Anterior cingulate cortex (tissue), 58 donors: ENCODE measurements at places on chromosomes 4 and X.

DNA sequence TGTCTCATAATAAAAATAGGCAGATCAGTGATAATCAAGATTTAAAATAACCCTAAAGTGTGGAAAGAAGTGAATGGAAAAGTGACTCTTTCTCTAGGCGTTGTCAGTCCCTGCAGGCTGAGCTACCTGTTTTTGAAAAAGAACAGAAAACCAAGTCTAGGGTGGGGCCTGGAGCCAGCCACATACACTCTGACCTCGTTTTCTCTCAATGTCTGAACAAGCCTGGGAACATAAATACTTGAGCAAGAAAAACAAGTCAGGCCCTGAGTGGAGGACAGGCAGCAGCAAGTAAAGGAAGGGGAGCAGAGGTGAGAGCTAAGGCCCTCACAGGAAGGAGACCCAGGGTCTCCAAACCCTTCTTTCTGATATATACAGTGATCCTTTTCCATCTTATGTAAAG, 91.7 kb upstream of the HPF1 start:
- DNase-seq, result no peak

DNA sequence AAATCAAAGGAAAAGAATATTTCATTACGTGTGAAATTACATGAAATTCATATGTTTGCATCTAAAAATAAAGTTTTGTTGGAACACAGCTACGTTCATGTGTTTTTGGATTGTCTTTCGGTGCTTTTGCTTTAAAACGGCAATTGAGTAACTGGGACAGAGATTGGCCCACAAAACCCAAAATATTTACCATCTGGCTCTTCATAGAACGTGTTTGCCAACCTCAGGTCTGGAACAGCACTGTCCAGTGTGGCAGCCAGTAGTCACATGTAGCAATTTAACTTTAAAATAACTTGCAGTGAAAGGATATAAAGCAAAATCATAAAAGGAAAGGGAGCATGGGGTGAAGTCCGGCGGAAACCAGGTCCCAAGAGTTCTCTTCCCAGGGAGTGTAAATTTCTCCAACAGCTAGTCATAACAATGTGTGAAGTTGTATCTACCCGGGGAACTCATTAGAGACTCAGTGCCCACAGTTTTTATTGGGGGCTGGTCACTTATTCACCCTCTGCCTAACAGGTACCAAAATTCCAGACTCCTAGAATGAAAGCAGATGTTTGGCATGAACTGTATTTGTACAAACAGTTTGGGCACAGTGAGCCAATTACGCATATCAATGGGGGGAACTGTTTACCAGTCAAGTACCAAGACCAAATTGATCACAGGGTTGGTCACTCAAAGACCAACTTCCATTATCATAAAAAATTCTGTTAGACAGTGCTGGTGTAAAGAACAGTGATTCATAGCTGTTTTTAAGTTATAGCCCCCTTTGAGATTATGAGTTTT, 10.3 kb downstream of the OCIAD1 start:
- no peak for DNase-seq

DNA sequence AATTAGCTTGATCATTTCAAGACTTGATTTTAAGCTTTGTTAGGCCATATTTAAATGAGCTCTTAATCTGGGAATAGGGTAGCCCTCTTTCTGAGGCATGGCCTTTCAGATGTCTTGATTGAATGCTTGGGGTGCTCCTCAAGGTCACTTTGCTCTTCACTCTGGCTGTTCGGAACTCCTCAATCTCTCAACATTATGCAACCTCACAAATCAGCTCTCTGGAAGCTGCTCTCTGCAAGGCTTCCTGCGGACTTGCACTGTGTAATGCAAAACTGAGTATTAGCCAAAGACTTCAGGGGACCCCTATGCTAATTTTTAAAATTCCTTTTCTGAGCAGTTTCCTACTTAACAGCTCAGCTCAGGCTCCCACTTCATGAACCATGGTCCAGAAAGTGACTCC, 398.3 kb downstream of the PRDM5 start:
- no peak for DNase-seq

GRCh38 chr4:183760326-183760725, 101.2 kb downstream of the TRAPPC11 start:
- no peak for DNase-seq

DNA sequence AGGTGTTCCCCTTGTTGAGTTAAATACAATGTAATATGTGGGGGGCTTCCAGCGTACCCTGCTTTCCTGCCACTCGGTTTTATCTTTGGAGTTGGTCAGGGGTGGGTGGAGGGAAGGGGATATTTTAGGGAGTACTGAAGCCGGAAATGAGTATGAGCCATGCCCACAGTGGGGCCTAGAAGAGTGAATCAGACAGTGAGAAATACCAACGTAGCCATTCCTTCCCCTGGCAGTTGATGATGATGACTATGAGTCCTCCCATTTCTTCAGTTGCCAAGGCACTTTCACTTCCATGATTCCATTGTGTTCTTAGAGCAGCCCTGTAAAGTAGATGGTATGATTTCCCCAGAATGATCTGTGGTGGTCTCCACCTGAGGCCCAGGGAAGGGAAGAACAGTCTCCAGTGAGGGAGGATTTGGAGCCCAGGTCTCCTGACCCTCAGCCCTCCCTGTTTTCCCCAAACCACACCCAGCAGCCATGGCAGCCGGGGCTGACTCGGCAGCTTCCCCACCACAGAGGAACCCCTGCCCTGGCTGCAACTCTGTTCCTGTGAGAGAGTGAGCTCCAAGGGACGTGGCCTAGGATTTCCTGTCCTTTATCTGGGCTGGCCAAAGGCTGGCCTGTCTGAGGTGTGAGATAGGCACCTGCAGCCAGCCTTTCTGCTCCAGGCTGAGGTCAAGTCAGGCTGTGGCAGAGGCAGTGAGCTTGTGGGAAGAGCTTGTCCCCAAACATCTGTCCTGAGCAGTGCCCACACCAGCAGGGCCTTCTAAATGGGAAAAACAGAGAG, 52.7 kb downstream of the STARD8 start:
- no peak for DNase-seq

GRCh38 chr4:109432696-109433095, 919 bp upstream of the SEC24B start:
- DNase-seq, result no peak

DNA sequence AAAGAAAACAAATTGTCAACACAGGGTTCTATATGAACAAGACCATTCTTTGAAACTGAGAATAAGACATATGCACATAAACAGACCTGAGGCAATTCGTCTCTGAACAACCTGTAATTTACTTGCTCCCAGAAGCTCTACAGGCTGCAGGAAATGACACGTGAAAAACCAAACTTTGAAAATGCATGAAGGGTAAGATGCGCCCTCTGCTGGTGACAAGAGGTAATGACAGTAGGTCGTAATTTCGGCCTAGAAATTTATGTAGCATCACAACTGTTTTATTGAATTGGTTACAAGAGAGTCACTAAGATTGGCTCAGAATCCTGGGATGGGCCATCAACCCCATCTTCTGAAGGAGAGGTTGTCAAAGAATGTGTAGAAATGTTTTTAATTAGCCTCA, 276.5 kb downstream of the PPP4R3C start:
- no peak for DNase-seq

GRCh38 chr4:182221987-182222386, 21.2 kb upstream of the TENM3 start:
- no peak for DNase-seq

- no peak for DNase-seq
These were observed 430.8 kb downstream of the ARHGAP24 start for GRCh38 chr4:85905761-85906160.

GRCh38 chr4:1236103-1236641, 12.8 kb downstream of the CTBP1 start:
- DNase-seq, result no peak

- DNase-seq, result no peak
These were observed 53.6 kb downstream of the PCDH19 start for GRCh38 chrX:100356351-100356896.

DNA sequence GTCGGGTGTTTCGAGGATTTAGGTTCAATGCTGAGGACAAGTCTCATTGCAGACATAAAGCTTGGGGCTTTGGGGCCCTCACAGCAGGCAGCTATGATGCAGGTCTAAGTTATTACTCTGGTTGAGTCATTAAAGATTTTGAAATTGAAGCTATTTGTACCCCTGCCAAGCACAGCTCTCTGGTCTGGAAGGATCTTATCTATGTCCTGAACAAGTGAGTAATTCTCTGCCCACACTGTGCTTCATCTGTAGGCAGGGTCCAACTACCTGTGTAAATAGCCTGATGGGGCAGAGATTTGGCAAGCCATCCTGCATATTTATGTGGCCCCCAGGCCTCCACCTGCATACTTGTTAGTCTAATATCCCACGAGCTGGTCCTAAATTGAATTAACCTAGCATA, 41.4 kb upstream of the MAGEA4 start:
- DNase-seq, result no peak

GRCh38 chrX:52574416-52575275, 57.8 kb upstream of the XAGE1B start:
- DNase-seq, result no peak

- no peak for DNase-seq
These were observed 27.8 kb downstream of the DIPK2B start for GRCh38 chrX:45172890-45173289.

DNA sequence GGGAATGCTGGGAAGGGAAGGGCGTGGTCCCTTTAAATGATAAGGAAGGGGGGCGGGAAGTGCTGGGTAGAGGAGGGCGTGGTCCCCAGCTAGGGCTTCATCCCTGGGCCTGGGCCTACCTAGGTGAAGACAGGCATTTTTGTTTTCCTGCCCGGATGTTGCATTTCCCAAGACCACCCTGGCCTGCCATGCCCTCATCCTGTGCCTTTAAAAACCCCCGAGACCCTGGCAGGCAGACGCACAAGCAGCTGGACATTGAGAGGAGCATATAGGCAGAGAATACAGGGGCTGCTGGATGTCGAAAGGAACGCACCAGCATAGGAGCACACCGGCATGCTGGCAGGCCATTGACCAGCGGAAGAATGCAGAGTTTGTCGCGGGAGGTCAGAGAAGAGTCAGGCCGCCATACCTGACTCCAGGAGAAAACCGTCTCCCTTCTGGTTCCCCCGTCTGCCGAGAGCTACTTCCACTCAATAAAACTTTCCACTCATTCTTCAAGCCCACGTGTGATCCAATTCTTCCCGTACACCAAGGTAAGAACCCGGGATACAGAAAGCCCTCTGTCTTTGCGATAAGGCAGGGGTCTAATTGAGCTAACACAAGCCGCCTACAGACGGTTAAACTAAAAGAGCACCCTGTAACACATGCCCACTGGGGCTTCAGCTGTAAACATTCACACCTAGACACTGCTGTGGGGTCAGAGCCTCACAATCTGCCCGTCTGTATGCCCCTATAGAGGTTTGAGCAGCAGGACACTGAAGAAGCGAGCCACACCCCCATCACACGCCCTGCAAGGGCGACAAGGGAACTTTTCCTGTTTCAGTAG, 2.9 kb upstream of the AGA start:
- no peak for DNase-seq

GRCh38 chr4:114082348-114082747, 102.9 kb upstream of the ARSJ start:
- no peak for DNase-seq

DNA sequence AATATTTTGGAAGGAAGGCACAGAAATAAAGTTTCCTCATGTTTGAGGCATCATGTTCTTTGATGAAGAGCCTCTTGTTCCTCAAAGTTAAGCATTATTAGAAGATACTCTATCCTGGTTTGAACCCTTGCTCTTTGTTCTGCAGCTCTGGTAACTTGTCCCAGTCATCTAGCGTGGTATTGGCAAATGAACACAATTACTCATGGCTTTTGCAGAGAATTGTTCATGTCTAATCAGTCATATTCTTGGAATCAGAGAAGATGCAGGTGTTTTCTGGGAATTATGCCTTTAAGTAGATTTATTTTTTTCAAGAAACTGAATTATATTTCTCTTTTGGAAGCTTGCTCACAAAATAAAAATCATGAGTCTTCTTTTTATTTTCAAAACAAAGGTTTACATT, 52.9 kb upstream of the HPGDS start:
- no peak for DNase-seq

DNA sequence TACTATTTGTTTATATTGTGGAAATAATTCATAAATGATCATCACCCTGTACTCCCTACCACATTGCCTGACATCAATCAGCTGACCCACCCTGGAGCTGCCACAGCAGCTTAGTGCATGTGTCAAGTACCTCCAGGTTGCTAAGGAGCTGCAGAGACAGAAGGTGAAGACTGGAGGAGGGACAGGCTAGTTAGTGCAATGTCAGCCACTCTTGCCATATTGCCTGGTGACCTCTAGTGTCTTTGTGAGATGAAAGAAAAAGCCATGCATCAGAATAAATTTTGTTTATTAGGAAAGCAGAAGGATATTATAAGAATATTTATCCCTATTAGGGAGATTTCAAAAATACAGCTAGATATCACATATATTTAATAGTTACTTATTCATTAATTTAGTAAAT, 243.9 kb upstream of the FAT4 start:
- DNase-seq, result no peak

GRCh38 chr4:38313175-38313574, 350.8 kb upstream of the KLF3 start:
- no peak for DNase-seq

DNA sequence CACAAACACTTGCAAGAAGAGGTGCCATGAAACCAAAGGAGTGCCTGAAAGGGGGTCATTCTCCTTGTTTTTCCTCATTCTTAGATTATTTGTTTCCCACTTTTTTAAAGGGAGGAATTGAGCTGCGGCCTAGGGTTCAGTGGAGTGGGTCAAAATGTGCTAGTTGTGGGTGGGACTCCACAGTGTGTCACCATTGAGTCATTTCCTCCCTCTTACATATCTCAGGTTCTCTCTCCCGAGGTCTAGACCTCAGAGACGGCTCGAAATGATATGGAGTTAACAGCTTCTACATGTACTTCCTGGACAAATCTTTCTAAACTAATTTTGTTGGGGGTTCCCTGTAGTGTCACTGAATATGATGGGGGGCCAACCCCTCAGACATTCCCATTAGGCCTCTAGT, 328.4 kb upstream of the SPANXN1 start:
- DNase-seq, result no peak

DNA sequence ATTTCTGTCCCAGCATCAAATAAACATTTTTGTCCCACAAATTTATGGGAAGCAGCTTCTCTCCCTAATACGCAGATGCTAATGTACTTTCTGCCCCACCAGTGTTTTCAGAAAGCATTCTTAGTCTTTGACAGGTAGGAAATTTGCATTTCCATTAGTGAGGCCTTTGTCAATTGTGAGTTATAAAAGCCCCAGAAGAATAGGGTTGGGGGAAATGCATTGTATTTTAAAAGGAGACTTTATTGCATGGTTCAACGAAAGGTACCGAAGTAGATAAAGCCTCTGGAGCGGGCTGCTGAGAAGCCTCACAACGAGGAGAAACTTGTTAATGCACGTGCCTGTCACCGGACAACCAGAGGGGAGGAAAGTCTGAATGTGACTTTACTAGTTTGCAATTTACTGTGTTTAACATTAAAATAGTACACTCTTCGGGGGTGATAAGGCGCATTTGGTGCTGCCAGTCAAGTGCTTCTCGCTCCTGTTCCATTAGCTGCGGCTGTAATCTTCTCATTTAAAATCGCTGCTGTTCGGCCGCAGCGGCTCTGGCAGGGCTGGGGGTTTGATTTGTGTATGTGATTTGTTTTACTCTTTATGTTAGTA, 63.4 kb downstream of the DCTD start:
- no peak for DNase-seq

DNA sequence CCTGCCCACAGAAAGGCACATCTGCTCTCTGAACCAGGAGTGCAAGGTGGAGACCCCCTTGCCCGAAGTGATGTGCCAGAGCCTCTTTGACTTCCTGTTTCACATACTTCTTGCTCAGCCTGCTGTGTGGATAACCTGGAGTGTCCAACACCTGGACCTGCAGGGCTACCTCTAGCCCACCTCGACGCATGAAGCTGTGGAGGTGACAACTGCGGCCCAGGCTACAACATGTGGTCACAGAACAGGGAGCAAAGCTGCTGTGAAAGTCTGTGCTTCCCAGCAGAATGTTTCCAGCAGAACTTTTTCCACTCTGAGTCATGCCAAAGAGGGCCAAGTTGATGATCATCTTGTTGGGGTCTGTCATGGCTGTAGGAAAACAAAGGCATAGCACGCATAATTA, 1.5 kb downstream of the GIMD1 start:
- no peak for DNase-seq
